ENCODE measurements at places on chromosomes 7 and 10.

DNA sequence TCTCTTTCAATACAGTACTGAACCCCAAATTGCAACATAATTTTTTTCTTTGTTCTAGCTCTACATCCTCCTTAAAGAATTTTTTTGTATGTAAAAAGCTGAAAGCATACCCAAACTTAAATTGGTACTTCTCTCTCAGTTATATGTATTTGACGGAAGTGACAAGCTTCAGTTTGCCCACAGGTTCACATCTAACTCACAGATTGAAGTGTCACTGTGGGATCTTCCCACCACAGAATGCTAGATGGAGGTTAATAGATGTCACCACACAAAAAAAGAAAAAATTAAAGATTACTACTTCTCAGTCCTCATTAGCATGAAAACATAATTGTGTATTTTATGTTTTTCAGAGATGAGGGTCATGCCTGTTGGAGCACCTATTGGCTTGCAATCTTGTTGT is 150.9 kb upstream of the GHITM start:
- no peak for DNase-seq

GRCh38 chr10:100969187-100970075 is at the start of gene SEMA4G:
Gene SEMA4G (plus strand): TSS chr10:100969504. CDS start chr10:100972913, 3,409 bp downstream.
- DNase-seq, result peak; percentile 41

GRCh38 chr7:36651404-36651803 is 72.9 kb downstream of the AOAH start:
- DNase-seq, result peak; percentile 21

- no peak for DNase-seq
These were observed 162.0 kb upstream of the PRPS1L1 start for GRCh38 chr7:18189500-18190126.

DNA sequence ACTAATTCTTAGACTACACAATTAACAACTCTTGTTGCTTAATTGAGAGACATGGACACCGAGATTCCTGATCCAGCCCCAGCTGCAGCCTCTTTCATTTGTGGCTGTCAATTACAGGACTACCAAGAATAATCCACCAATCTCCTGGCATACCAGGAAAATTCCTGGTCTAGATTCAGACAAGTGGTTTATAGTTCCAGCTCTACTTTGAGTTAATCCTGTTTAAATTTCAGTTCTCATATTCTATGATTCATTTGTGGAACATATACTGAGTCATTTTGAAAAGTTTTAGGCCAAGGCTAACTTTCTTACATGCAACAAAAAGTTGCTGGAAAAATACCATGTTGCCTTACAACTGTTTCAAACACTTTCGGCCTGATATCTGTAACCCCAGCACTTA is 253.5 kb downstream of the MAGI2 start:
- no peak for DNase-seq

DNA sequence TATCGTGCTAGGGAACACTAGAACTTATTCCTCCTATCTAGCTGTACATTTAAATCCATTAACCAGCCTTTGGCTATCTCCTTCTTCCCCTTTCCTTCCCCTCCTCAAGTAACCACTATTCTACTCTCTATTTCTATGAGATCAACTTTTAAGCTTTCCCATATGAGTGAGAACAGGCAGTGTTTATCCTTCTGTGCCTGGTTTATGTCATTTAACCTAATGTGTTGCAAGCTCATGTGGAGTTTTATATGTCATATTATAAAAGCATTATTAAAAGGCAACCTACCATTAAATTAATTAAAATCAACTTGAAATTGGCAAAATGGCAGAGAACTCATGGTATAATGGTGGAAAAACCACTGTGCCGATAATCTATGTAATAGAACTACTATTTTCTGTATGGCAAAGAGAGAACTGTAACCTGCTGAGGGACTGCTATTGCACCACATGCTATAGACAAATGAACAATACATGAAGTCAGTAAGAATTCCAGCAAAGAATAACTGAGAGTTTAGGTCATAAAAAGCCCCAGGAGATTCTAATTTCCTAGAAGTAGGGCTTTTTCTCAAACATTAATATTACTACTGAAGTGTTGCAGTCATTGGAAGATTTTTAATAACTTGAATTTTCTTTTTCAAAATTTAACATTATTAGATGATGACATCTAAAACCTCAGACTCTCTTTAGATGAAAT is 81.8 kb downstream of the LRRN3 start:
- DNase-seq, result peak; percentile 47

DNA sequence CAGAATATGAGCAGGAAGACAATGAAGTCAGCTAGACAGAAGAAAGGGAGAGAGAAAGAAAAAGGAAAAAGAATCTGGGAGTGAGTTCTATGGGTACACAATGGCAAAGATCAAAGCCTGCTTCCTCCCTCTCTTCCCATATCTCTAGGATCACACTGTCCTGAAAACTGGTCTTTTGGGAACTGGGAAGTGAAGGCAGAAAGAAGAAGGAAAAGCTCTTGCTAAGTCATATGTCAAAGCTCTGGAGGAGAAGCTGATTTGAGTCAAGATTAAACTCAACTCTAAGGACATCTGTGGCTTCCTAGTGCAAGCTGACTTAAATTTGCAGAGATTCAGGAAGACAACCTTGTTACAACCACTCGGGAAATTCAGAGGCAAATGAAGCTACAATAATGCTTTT is 147.5 kb downstream of the DOCK4 start:
- no peak for DNase-seq

GRCh38 chr10:77436257-77436975 is 201.2 kb downstream of the KCNMA1 start:
- no peak for DNase-seq

DNA sequence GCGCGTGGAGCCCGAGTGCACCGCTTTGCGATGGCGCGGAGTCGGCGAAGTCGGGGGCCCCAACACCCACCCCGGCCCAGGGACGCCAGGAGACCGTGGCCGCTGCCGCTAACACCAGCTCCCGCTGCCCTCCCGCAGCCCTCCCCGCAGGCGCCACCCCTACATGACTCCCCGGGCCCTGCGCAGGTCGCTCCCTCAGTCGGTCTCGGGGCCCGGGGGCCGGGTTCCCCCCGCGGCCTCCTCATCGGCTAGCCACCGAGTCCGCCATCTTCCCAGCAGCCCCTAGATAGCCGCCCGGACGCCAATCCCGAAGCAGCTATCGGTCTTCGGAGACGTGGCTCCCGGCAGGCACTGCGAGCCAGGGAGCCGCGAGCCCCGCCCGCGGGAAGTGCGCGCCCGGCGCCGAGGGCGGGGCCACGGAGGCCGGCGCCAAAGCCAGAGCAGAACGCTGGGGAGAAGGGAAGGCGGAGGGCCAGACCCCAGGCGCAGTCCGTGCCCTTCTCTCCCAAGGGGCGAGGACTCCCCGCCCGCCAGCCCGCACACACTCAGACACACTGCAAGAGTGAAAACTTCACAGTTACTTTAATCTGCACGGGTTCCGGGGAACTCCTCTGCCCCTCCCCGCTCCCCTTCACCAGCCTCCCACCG is at the start of gene FASTK:
FASTK (minus strand) TSS at position 288 of the 648 bp plus-strand sequence; CDS start at position 245, 43 bp downstream.
- peak; percentile 93 for DNase-seq

- no peak for DNase-seq
These were observed 754.5 kb upstream of the LRRN3 start for GRCh38 chr7:110336423-110336822.

DNA sequence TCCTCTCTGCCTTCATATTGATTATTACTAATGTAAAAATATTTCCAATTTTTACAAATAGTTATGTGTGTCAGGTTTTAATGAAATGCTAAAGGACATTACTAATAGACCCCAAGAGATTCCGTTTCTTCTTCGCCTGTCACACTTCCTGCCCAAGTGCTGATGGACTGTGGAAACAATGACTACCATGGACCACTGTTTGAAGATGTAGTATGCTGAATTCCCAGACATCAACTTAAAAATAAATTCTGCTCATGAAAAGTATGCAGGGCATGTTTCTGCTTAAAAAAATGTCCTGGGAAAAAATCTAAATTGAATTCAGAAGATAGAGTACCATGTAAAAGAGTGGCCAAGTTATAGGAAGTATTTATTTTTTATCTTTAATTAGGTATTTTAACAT is 52.1 kb downstream of the ST7 start:
- peak; percentile 55 for DNase-seq

DNA sequence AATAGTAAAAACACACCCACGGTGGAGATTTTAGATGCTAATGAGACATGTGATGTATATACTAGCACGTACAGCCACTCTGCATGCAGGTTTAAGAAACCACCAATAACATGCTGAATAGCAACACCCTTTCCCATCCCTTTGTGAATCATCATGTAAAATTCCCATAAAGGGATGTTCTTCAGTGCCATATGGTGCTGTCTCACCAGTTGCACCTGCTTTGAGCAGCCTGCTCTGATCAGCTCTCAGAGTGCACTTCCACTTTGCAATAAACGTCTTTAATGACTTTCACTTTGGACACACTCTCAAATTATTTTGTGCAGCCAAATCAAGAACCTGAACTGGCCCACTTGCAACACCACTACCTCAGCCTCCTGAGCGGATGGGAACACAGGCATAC is 615.0 kb downstream of the ANKRD7 start:
- DNase-seq, result no peak

DNA sequence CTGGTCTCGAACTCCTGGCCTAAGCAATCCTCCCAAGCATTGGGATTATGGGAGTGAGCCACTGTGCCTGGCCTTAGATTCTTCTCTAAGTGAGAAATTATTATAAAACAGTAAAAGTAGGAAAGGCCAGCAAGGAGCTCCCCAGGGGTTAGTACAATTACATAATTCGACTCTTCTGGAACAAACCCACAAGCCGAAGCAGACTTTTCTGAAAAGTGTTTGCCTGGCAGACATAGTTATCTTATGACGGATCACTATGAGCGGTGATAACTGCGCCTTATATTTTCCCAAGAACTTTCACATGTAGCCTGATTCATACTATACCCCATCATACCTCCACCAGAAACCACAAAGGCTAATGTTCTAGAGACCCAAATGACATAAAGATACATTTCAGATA is 30.2 kb upstream of the SH3PXD2A start:
- no peak for DNase-seq

DNA sequence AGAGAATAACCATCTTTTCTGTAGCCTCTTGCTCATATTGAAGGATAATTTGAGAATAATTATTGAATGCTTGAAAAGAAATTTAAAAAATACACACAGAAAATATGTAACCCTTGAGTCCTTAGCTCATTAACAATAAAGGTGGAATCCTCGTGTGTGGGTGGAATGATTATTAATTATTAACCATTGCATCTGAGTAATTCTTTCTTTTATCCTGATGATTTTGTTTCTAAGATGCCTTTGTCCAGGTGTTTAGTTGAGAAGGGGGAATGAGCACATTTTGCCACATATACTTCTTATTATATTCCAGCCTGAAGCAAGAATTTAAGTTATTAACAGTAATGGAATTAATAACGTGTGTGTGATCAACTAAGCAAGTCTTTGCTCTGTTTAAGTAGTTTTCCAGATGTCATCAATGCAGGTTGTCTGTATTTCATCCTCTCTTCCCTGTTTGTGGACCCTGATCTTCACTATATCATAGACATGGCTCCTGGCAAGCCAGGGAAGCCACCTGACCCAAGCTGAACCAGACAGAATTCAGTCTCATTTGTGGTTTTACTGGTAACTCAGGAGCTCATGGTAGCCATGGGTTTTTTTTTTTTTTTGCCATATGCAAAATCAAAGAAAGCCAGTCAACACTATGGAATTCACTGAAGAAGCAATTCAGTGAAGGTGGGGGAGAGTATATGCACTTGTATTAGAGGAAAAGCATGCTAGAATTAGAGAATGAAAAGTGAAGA is 144.3 kb downstream of the KIF20B start:
- peak; percentile 12 for DNase-seq

- DNase-seq, result no peak
These were observed 149.8 kb downstream of the NSUN6 start for GRCh38 chr10:18501629-18502028.

DNA sequence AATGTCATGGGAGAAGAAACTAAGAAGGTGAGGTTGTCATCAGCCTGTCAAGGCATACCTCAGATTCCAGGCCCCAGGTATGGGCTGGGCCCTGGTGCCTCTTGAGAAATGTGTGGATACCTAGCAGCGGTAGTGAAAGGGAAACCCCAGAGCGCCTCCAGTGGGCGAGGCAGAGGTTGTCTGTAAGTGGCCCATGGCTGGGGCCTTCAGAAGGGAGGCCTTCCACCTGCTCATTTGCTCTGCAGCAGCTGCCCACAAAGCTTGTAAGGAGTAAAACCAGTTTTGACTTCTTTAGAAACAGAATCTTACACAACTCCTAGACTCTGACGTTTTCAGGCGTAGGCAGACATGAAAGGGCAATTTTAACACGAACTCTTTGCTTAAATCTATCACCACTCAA is 509.9 kb downstream of the PARD3 start:
- no peak for DNase-seq

DNA sequence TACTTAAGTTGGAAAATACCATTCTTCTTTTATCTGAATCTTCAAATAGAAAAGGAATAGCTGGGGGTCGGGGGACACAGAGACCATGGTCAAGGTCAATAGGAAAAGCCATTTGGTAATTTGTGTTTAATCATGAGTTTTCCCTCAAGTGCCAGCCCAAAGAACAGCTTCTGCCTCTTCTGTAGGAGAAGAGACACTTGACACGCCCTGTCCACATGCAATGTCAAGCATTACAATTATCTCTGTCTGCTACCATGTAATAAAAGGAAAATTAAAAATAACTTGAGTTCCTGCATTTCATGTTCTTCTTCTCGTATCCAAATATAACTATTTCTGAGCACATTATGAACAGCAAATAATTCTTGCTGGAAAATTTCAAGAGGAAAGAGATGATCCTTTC is 241.7 kb downstream of the IPMK start:
- DNase-seq, result no peak

- DNase-seq, result no peak
These were observed 36.0 kb downstream of the SLK start for GRCh38 chr10:104002911-104003310.

DNA sequence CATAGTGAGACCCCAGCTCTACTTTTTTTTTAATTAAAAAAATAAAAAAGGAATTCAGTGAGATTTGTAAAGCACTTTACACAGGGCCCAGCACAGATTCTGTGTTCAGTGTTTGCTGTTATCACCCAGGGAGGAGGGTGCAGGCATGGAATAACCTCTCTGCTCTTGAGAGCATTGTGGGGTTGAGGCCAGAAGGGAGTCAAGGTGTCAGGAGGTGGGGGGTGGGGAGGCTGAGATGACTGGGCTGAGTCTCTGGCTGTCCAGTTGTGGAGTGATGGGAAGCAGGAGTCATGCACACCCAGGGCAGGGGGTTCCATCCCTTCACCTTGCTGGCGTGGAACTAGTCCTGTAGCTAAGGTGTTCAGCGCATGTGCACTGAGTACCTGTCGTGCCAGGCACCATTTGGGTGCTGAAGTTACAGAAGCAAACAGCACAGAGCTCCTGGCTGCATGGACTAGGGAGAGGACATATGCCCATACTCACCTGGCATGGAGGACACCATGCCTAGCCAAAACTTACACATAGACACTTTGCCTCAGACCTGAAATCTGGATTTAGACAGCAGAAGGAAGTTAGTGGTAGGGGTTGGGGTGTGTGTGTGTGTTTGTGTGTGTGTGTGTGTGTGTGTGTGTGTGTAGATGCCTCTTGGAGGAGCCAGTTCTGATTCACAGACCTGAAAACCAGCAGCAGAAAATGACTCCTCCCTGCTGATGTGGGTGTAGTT is 69.2 kb upstream of the LRRC4 start:
- no peak for DNase-seq

GRCh38 chr7:138773817-138774216 is 24.0 kb upstream of the TMEM213 start:
- DNase-seq, result no peak

All from mesenchymal stem cell (in vitro differentiated cells and primary cell).